Stomach (tissue), 19 donors: ENCODE measurements at places on chromosomes 5 and 9. TPM values are rescaled to one million over a fixed set of nuclear protein-coding genes. Genes with fewer than 3 reads are reported as not detected.

Gene SLC2A8
- 22.0 TPM for total RNA-seq

DNA sequence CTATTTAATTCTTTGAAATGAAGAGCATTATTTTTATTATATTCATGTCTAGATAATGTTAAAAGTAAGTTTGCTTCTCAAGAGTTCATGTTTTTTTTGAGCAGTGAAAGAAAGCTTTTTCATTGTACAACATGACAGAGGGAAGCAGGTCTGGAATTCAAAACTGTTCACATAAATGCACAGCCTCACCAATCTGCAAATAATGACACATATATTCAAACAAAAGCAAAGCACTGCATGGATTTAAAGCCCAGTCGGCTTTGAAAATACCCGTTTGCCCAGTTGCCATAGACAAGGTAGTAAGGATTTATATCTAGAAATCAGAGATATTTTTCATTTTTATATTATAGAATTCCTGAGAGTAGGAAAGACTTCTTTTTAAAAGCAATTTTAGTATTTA, 201.8 kb downstream of the CD180 start:
- H3K27me3 ChIP-seq, result no peaks in the 10 kb centered on the region
- no peak overlapping the region for H3K4me3 ChIP-seq
- H3K4me1 ChIP-seq, result no peaks in the 10 kb centered on the region
- no peak overlapping the region for H3K27ac ChIP-seq
- no peak for DNase-seq

GRCh38 chr5:133246053-133246370, 194.2 kb downstream of the HSPA4 start:
- no peak for DNase-seq
- H3K27ac ChIP-seq, result no peak overlapping the region
- H3K4me1 ChIP-seq, result no peaks in the 10 kb centered on the region
- H3K4me3 ChIP-seq, result no peak overlapping the region
- H3K36me3 ChIP-seq, result no peaks in the 10 kb centered on the region

GRCh38 chr9:112050544-112051475, 124.3 kb downstream of the SUSD1 start:
- H3K4me1 ChIP-seq, result peaks cover 28% of the 10 kb centered on the region
- no peaks in the 10 kb centered on the region for H3K27me3 ChIP-seq
- peak overlapping the region; percentile 65 for H3K27ac ChIP-seq
- DNase-seq, result peak; percentile 90
- H3K4me3 ChIP-seq, result no peak overlapping the region

DNA sequence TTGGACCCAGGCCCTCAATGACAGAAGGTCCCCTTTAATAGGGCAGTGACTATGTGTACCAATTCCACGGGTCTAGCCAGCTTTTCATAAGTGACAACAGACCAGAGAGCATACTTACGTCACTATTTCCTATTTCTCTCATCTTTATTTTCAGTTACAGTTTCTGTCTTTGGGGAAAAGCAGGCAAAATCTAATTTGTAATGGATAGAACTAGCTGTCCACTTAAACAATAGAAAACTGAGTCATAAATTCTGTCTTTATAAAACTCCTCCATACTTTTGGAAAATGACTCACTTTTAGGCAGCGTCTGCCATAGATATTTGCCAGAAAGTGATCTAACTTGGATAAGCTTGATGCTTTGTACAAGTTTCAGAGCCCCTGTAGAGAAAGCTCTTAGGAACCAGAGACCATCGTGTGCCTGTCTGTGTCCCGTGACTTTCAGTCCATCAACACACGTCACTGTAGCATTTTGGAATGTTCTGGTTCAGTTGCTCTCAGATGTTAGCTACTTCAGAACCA, 101.9 kb downstream of the F2RL2 start:
- no peak overlapping the region for H3K4me3 ChIP-seq
- no peaks in the 10 kb centered on the region for H3K4me1 ChIP-seq
- peak overlapping the region; percentile 52 for H3K27ac ChIP-seq
- no peak for DNase-seq

DNA sequence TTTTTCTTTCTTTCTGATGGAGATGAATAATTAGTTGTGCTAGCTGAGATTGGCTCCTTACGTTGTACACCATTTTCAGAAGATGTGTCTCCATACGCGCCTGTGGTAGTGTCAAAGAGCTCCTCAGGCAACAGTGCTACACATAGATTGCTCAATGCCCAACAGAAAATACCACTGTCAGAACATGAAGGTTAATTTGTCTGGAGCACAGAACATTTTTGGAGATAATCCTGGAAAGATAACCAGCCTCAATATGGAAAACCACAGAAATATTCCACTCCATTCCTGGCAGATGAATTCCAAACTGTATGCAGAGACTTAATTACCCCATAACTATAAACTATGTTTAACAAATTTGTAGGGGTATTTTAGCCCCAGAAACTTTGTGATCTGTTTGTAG, 233.6 kb downstream of the MARCHF11 start:
- H3K4me1 ChIP-seq, result no peaks in the 10 kb centered on the region
- H3K36me3 ChIP-seq, result peaks cover 9% of the 10 kb centered on the region
- no peak overlapping the region for H3K4me3 ChIP-seq
- no peaks in the 10 kb centered on the region for H3K27me3 ChIP-seq
- no peak overlapping the region for H3K27ac ChIP-seq

DNA sequence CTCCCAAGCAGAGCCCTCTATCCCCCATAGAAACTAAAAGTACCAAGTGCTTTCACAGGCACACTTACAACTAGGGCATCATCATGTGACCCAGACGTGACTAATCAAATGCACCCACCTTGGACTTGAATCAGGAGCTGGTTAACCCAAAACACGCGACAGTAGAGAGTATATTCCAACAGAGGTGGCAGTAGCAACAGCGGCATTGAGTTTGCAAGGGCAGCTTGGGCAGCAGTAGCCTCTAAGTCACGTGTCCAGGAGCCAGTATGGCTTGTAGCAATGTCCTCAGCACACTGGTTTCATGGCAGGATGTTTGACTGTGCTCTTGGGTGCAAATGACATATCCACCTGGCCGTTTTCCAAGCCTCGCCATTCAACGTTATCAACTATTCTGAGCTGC, 73.4 kb upstream of the DNAH5 start:
- no peaks in the 10 kb centered on the region for H3K4me1 ChIP-seq
- H3K36me3 ChIP-seq, result no peaks in the 10 kb centered on the region
- H3K4me3 ChIP-seq, result no peak overlapping the region
- no peak for DNase-seq
- H3K27ac ChIP-seq, result no peak overlapping the region

GRCh38 chr9:4939118-4939561, 45.9 kb upstream of the JAK2 start:
- no peaks in the 10 kb centered on the region for H3K27me3 ChIP-seq
- no peak for DNase-seq
- H3K4me1 ChIP-seq, result peaks cover 48% of the 10 kb centered on the region
- peak overlapping the region; percentile 33 for H3K27ac ChIP-seq

GRCh38 chr5:43854697-43855292, 251.8 kb downstream of the NNT start:
- H3K36me3 ChIP-seq, result no peaks in the 10 kb centered on the region
- no peak overlapping the region for H3K4me3 ChIP-seq
- peaks cover 18% of the 10 kb centered on the region for H3K4me1 ChIP-seq

DNA sequence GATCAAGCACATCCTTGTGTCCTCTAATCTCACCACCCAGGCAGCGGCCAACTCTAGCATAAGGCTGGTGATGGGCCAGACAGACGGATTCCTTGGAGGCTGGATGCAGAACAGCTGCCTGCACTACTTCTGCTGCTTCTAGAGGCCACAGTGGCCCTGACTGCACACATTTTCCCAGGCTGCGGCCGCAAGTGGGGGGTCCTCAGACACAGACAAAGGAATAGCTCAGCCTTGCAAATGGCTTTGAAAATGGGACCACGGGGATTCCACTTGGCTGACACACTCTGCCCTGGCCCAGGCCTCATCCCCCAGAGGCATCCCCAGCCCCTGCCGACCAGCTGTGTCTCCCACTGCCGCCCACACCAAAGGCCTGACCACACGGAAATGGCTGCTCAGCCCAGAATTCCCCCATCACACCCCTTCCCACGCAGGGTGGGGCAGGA, 540.8 kb downstream of the BNC2 start:
- no peaks in the 10 kb centered on the region for H3K36me3 ChIP-seq
- no peak overlapping the region for H3K4me3 ChIP-seq
- no peak for DNase-seq
- no peak overlapping the region for H3K27ac ChIP-seq
- H3K27me3 ChIP-seq, result no peaks in the 10 kb centered on the region

DNA sequence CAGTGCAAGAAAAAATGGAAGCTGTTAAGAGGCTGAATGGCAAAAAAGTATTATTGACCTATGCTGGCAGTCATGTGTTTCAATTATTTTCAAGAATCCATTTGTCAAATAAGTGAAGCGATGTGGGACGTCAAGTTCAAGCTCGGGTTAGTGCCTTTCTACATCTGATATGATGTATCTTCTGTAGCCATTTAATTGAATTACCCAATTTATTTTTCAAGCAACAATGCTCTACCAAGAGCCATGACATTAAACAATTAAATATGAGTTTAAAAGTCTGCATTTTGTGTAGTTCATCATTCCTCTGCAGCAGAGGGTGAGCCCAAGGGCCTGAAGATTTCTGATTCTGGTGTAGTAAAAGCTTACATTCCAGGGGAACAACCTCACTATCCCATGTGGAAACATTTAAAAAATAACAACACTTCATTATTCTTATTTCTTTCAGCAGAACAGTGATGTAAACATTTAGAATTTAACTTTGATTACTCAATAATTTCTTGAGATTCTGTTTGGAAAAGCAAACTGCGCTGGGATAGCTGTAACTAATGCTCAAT, 619.7 kb upstream of the ARRDC3 start:
- H3K27me3 ChIP-seq, result no peaks in the 10 kb centered on the region
- H3K27ac ChIP-seq, result no peak overlapping the region
- H3K4me3 ChIP-seq, result no peak overlapping the region
- H3K4me1 ChIP-seq, result no peaks in the 10 kb centered on the region
- H3K36me3 ChIP-seq, result no peaks in the 10 kb centered on the region

Gene PROB1
- 0.73 TPM for total RNA-seq

DNA sequence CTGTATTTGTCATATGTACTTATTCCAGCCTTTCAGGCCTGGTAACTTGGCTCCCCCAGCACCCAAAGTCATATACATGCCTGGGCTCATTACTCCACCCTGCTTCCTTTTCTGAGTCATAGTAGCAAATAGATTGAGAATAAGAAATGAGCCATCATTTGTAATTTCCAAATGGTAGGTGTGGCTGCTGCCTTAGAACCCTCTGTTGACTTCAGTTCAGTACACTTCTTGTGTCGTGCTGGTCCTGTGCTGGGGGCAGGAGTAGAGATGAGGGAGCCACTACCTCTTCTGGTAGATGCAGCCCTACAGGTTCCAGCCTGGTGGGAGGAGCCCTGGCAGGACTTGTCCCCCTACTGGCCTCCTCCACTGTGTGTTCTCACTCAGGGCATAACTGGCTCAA, 11.1 kb downstream of the GM2A start:
- no peak overlapping the region for H3K4me3 ChIP-seq
- no peaks in the 10 kb centered on the region for H3K27me3 ChIP-seq
- DNase-seq, result peak; percentile 59
- peaks cover 82% of the 10 kb centered on the region for H3K36me3 ChIP-seq
- no peak overlapping the region for H3K27ac ChIP-seq

Gene SLC2A6
- 1.3 TPM for total RNA-seq

DNA sequence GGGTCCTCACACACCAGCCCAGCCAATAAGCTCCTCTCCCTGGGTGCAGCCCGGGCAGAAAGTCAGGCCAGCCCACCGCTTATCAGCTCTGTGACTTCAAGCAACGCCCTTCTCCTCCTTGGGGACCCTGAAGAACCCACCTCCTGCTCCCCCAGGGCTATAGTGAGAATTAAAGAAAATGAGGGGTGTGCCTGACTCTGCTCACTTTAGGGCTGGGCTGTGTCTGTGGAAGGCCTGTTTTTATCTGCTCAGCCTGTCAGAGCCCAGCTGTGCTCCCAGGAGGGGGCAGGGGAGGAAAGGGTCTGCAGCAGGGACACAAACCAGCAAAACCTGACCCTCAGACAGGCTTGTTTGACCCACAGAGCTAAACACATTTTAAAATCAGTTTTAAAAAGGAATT, 3.9 kb downstream of the GPRIN1 start:
- peaks cover 13% of the 10 kb centered on the region for H3K4me1 ChIP-seq
- no peaks in the 10 kb centered on the region for H3K36me3 ChIP-seq
- H3K27me3 ChIP-seq, result peaks cover 24% of the 10 kb centered on the region
- H3K4me3 ChIP-seq, result no peak overlapping the region

Gene HAPLN1
- 1.3 TPM for total RNA-seq

- no peak for DNase-seq
- H3K4me3 ChIP-seq, result no peak overlapping the region
- H3K36me3 ChIP-seq, result peaks cover 11% of the 10 kb centered on the region
- peaks cover 36% of the 10 kb centered on the region for H3K4me1 ChIP-seq
These were observed 13.8 kb downstream of the MACIR start for GRCh38 chr5:103272377-103272776.

GRCh38 chr9:98600631-98601030, 108.1 kb downstream of the GABBR2 start:
- DNase-seq, result no peak
- H3K36me3 ChIP-seq, result no peaks in the 10 kb centered on the region
- no peak overlapping the region for H3K4me3 ChIP-seq
- H3K4me1 ChIP-seq, result no peaks in the 10 kb centered on the region

GRCh38 chr9:76564297-76564696, 105.3 kb downstream of the GCNT1 start:
- peaks cover 39% of the 10 kb centered on the region for H3K4me1 ChIP-seq
- no peaks in the 10 kb centered on the region for H3K27me3 ChIP-seq
- no peak for DNase-seq
- H3K4me3 ChIP-seq, result no peak overlapping the region

DNA sequence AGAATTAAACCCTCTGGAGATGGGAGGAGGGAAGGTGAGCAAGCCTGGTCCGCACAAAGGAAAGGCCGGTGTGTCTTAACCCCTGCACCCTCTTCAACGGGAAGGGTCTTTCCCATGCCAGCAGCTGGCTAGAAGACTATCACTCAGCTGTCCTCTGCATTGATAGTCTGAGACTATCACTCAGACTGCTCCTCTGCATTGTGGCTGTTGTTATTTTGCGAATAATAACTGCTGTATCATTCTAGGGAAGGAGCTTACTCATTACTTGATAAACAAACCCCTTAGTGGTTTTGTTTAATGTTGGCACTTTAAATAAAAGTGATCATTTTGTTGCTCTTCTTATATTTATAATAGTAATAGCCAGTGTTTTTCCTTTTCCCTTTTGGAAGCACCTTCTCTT, 8.1 kb downstream of the TRIP13 start:
- H3K36me3 ChIP-seq, result no peaks in the 10 kb centered on the region
- H3K27ac ChIP-seq, result no peak overlapping the region
- no peak overlapping the region for H3K4me3 ChIP-seq
- no peaks in the 10 kb centered on the region for H3K4me1 ChIP-seq
- DNase-seq, result no peak
- no peaks in the 10 kb centered on the region for H3K27me3 ChIP-seq

GRCh38 chr9:76651119-76651705, 113.0 kb upstream of the PCA3 start:
- H3K4me3 ChIP-seq, result peak overlapping the region; percentile 15
- H3K36me3 ChIP-seq, result no peaks in the 10 kb centered on the region
- H3K4me1 ChIP-seq, result peaks cover 55% of the 10 kb centered on the region
- peak; percentile 36 for DNase-seq
- no peaks in the 10 kb centered on the region for H3K27me3 ChIP-seq

- no peaks in the 10 kb centered on the region for H3K36me3 ChIP-seq
- no peaks in the 10 kb centered on the region for H3K27me3 ChIP-seq
- no peaks in the 10 kb centered on the region for H3K4me1 ChIP-seq
These were observed 867.3 kb upstream of the NUDT12 start for GRCh38 chr5:104429911-104430310.
